ENCODE measurements at places on chromosomes 13 and 19.

- no peak for DNase-seq
Measured at GRCh38 chr13:98693756-98694155, 58.7 kb downstream of the SLC15A1 start.

GRCh38 chr13:26919311-26919710 is 158.7 kb upstream of the GPR12 start:
- DNase-seq, result no peak

GRCh38 chr13:33445476-33445875 is 159.9 kb upstream of the STARD13 start:
- no peak for DNase-seq

DNA sequence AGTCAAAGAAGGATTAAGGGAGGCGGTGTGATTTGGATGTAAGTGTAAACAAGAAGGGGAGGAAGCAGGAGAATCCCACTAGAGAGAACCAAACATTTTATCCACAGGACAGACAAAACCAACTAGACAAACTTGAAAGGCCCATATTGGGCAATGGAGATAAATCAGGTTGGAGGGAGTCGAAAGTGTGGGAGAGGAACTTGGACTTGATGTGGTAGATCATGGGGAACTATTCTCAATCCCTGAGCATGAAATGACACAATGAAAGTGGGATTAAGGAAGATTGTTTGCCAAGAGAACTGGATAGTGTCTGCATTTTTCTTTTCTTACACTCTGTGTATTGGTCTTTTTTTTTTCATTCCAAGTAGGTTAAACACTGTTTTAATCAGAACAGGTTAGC is 17.9 kb downstream of the GPR183 start:
- no peak for DNase-seq

DNA sequence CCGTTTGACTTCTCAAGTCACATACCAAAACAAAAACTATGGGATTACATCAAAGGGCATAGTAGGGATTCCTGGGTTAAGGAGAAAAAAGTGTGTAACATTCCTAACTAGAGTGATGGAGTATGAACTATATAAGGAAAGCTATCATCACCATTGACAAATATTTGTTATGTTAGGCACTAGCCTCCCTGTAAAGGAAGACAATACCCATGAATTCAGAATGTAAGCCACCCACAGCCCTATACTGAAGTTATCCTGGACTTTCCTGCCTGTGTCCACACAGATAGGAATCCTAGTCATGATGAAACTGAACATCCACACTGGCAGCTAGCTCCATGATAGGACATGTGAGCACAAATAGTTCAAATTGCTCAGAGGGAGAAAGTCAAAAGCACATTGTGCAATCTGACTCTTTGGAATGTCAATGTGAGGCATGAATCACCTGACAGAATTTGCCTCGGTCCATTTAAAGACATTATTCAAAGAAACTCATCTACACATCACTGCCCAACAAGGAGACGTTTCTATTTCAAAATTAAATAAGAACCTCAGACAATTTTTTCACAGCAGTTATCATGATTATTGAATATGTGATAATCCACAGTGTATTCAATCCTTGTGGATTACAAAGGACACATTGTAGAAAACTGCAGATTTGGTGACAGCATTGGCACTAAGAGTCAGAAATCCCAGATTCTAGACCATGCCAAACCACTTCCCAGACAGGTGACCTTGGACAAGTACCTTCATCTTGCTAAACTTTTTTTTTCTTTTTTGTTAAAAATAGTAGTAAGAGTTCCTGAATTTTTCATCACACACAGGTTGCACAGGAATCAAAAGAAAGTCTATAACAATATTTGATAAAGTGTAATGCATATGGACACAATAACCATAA is 529.3 kb downstream of the IRS2 start:
- peak; percentile 97 for DNase-seq

DNA sequence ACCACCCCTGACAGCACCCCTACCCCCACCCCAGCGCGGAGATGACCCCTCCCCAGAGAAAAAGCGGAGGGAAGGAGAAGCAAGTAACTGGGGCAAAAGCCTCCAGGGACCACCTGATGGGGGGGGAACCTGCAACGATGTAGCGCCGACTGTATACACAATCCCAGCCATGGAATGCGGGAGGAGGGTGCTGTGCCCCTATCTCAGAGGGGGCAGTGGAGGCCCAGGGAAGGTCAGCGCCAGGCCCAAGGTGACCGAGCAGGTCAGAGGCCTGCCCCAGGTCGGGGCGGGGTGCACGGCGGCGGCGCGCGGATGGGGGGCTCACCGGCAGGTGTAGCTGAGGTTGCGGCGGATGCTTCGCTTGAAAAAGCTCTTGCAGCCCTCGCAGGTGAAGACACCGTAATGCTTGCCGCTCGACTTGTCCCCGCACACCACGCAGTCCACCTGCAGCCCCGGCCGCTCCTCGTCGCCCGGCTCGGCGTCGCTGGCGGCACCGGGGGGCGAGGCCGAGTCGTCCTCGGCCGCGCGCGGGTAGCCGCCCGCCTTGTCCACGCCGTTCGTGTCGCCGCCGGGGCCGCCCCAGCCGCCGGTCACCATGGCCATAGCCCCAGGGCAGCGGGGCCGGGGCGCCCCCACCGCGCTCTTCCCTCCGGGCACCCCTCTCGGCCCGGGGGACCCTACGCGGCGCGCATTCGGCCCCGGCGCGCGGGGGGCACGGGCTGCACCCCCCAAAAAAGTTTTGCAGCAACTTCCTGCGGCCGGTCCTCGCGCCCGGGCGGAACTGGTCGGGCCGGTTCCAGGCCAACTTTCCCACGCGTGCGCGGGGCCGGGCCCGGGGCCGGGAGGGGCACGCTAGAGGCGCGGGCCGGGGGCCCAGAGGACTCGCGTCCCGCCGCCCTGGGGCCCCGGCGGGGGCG is 843 bp downstream of the NR2F6 start:
- DNase-seq, result no peak

DNA sequence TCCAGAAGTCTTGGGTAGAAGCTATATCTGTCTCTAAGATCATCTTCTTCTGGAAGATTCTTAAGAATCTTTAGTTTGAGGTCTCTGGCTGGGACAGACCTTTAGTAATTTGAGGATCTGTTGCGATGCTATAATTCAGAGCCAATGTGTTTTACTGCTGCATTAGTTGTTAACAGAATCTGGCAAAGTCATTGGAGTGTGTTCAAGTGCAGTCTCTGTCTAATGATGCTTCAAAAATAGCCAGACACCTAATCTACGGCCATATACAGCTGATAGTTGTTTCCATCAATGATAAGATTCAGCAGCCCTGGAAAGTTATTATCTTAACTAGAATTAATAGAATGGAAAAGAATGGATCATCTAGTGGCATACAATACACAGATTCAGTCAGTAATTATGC is 72.6 kb downstream of the CDK8 start:
- DNase-seq, result no peak

DNA sequence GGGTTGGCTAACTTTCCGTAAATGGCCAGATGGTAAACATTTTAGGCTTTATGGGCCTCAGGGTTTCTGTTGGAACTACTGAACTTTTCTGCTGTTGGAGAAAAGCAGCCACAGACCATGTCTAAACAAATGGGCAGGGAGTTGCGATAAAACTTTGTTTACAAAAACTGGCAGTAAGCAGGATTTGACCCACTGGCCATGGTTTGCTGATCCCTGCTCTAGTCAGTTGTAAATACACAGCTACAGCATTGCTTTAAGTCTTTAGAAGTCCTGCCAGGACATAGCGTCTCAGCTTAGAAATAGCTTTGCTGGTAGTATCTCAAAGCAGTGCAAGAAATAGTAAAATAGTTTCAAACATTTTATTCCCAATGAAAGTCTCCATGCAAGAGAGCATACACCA is 88.4 kb downstream of the NALCN start:
- peak; percentile 2 for DNase-seq
